ENCODE measurements at places on chromosomes 13 and 19. TPM values are rescaled to one million over a fixed set of nuclear protein-coding genes. Genes with fewer than 3 reads are reported as not detected.

DNA sequence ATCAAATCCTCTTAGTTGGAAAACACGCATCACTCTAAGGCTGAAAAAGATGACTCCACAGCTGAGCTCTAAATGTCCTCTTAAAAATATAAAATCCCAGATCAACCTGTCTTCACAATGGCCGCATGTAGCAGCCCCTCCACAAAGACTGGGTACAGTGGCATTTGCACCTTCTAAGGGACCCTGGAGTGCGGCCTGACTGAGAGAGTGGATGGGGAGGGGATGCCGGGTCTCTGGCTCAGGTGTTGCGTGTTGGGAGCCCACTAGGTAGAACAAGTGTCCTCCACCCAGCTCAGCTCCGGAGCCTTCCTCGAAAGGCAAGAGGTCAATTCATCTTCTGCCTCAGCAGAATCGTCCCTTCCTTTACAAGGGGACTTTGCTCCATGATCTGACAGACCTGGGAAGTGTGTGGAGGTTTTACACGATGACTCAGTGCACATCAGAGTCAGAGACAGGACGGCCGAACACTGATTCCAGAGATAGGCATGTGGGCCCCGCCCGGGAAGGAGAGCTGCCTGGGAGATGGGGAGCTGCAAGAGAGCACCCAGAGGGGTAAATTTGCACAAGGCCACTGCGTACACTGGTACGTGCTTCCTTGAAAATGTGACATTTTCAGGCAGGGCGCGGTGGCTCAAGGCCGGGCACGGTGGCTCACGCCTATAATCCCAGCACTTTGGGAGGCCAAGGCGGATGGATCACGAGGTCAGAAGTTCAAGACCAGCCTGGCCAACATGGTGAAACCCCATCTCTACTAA, 23.5 kb upstream of the SLC15A1 start:
- peak; percentile 87 for DNase-seq

DNA sequence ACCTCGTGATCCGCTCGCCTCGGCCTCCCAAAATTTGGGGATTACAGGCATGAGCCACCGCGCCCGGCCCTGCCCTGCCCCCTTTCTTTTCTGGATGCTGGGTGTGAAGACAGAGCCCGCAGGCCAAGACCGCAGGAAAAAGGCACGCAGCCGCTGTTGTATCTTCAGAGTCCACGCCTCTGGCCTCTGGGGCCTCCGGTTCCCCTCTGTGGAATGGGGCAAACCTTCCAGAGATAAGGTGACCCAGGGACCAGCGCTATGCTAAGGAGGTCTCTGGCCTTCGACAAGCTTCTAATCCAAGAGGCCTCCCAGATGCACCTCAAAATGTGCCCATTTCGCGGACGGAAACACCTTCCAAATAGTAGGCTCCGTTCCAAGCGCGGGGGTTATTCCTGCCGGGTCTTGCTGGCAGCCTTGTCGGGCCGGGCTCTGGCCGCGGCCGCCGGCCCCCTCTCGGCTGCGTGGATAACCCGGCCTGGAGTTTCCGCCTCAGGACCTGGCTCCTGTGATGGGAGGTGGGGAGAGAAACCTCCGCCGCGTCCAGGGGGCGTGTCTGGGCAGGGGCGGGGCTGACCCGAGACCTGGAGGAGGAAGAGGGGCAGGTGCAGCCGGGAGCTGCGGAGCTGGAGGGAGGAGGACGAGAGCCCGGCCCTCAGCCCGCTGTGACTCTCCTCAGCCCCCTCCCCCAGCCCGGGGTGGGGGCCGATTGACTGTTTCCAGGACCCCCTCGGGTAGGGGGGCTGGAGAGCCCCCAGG, 13.1 kb downstream of the TJP3 start:
- peak; percentile 82 for DNase-seq

- DNase-seq: no peak
Observed at GRCh38 chr13:70255406-70255991, 147.2 kb upstream of the KLHL1 start.

DNA sequence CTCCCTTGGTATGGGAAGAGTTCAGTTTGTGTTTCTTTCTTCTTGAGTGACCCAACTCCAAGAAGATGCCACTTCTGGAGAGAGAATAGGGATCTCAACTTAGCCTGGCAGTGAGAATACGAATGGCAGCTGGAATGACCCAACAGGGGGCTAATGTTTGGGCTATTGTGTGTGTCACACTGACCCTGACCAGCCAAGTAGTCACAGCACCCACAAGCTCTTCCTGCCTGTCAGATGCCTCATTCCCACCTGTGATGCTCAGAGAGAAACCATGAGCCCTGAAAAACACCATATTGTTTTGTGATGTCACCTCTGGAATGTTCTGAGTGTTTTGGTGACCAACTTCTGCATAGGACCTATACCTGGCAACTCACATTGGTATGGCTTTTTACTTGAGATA, at the start of gene CBY2:
TSS of gene CBY2 (plus strand) at position 233 of the 400 bp plus-strand sequence. CDS start at position 304, 71 bp downstream.
- DNase-seq: no peak

DNA sequence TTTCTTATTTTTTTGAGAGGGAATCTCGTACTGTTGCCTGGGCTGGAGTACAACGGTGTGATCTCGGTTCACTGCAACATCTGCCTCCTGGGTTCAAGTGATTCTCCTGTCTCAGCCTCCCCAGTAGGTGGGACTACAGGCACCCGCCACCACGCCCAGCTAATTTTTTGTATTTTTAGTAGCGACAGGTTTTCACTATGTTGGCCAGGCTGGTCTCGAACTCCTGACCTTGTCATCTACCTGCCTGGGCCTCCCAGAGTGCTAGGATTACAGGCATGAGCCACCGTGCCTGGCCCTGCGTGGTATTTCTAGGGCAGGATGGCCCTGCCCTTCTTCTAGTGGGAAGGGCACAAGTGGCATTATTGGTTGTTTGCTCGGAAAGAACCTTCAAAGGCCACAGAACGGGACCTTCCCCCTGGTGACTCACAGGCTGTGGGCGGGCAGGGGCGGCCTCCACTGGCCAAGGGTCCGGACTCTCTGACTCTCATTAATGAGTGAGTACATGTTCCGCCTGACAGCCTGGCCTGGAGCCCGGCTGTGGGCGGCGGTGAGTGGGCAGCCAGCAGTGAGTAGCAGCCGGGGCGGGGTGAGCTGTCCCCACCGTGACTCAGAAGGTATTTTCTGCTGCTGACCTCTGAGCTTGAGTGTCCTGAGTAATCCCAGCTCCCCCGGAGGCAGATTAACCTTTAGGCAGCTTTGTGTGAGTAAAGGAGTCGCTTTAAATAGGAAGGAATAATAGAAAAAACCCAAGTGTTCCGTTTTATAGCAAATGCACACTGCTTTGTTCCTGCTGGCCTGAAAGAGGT, 5.1 kb downstream of the DOT1L start:
- peak; percentile 95 for DNase-seq

DNA sequence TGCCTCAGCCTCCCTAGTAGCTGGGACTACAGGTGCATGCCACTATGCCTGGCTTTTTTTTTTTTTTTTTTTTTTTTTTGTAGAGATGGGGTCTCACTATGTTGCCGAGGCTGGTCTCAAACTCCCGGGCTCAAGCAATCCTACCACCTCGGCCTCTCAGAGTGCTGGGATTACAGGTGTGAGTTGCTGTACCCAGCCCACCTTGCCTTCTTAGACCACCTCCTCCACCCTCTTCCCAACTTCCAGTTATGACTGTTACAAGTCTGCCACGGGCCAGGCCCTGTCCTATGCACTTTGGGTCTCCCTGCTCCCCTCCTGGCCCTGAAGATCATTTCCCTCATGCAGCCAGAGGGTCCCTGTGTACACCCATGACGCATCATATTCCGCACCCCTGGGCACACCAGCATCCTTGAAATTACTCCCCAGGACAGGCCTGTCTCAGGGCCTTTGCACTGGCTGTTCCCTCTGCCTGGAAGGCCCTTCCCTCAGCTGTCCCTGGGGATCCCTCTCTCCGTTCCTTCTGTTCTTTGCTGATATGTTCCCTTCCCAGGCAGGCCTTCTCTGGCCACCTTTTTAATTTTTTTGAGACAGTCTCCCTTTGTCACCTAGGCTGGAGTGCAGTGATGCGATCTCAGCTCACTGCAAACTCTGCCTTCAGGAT, 3.0 kb downstream of the LGALS4 start:
- no peak for DNase-seq

DNA sequence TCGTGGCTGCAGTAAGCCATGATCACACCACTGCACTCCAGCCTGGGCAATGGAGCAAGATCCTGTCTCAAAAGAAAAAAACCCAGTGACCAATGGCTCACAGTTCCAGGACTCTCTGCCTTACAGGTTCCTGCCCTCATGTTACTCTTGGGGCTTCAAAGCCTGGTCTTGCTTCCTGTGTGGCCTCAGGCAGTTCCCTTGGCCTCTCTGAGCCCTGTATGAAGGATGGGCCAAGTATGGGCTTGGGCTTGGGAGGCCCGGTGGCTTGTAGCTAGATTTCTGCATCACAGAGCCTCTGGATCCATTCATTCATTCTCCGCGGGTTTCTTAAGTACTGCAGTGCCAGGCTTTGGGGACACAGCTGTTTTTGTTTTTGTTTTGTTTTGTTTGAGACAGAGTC, 780 bp upstream of the TSPAN16 start:
- DNase-seq: no peak

- DNase-seq: no peak
Observed at GRCh38 chr19:16319481-16319880, 5.1 kb upstream of the KLF2 start.

DNA sequence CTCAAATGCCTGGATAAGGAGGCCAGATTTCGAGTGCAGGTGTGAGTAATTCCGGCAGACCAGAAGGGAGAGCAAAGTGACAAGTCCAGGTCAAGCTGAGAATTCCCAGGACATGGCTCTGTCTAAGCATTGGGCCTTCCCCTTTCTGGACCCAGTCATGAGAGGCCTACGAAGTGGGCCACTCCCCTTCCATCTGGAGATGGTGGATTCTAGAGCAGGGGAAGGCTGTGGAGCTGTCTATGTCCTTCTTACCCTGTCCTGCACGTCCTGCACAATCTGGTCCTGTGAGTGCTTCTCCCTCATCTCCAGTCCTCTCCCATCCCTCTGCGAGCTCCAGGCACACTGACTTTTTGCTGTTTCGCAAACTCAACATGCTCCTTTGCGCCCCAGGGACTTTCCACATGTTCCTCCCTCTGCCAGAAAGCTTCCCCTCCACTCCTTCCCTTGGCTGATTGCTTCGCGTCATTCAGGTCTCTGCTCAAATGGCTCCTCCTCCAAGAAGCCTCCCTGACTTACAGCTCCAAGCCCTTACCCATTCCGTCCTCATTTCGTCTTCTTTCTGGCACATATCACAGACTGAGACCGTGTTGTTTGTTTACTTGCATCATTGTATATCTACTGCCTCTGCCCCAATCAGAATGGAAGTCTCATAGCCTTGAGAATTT, 193.2 kb downstream of the URI1 start:
- no peak for DNase-seq

DNA sequence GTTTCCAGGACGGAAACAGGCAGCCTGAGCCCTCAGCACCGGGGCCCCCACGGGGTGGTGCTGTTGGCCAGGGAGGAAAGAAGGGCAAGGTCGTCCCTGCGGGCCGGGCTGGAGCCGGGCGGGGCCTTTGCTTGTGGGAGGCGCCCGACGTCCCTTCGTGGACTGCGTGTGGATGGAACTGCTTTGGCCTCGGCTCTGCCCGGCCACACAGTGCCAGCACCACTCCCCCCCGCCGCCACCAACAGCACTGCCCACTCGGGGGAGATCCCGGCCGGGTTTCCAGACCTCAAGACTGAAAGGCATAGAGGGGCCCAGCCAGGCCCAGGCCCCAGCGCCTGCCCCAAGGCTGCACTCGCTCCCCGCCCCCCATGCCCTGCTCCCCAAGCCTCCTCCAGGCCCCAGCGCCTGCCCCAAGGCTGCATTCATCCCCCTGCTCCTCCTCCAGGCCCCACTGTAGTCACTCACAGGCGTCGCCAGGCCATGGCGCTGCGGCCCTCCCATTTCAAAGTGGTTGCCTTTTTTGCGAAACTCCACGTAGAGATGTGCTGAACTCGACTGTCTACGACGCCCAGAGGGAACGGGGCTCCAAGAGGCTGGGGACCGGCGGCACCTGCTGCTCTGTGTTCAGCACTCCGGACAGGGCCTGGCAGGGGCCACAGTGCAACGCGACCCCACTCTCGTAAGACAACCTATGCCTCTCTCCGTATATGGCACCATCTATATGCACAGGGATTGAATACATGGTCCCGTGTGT, 22.5 kb downstream of the C13orf46 start:
- DNase-seq: peak; percentile 60

GRCh38 chr19:18770663-18771327, 20.3 kb downstream of the COMP start:
- DNase-seq: no peak

- peak; percentile 88 for DNase-seq
Observed at GRCh38 chr13:98301721-98302120, 124.7 kb upstream of the RNF113B start.

DNAAF3 gene
- 76.6 TPM for total RNA-seq

LAIR2 gene
- not detected for total RNA-seq

SERP2 gene
- total RNA-seq: 0.70 TPM

SERTM1 gene
- not detected for total RNA-seq

PNMA8C gene
- total RNA-seq: not detected

SIX5 gene
- total RNA-seq: 31.1 TPM

KIR2DL3 gene
- total RNA-seq: not detected

FREM2 gene
- 0.53 TPM for total RNA-seq

FOXA3 gene
- total RNA-seq: not detected

SHANK1 gene
- total RNA-seq: not detected

Measured in PC-9 (cell line).